ENCODE measurements at places on chromosomes 16 and 17. TPM values are rescaled to one million over a fixed set of nuclear protein-coding genes. Genes with fewer than 3 reads are reported as not detected.

- no peak overlapping the region for H3K27ac ChIP-seq
- no peaks in the 10 kb centered on the region for H3K27me3 ChIP-seq
- no peaks in the 10 kb centered on the region for H3K4me1 ChIP-seq
- DNase-seq, result peak; percentile 67
- no peaks in the 10 kb centered on the region for H3K36me3 ChIP-seq
- H3K4me3 ChIP-seq, result no peak overlapping the region
Observed at GRCh38 chr17:7634384-7634783, 4.4 kb downstream of the SHBG start.

GRCh38 chr17:1764284-1764683 lies 2.4 kb downstream of the SERPINF1 start:
- peak; percentile 44 for DNase-seq
- peak overlapping the region; percentile 76 for H3K27ac ChIP-seq
- no peak overlapping the region for H3K4me3 ChIP-seq
- H3K27me3 ChIP-seq, result no peaks in the 10 kb centered on the region
- H3K36me3 ChIP-seq, result no peaks in the 10 kb centered on the region

GRCh38 chr16:73317321-73317857 lies 269.5 kb upstream of the ZFHX3 start:
- no peak overlapping the region for H3K27ac ChIP-seq
- no peak overlapping the region for H3K4me3 ChIP-seq
- no peak for DNase-seq
- H3K4me1 ChIP-seq, result peaks cover 2% of the 10 kb centered on the region

DNA sequence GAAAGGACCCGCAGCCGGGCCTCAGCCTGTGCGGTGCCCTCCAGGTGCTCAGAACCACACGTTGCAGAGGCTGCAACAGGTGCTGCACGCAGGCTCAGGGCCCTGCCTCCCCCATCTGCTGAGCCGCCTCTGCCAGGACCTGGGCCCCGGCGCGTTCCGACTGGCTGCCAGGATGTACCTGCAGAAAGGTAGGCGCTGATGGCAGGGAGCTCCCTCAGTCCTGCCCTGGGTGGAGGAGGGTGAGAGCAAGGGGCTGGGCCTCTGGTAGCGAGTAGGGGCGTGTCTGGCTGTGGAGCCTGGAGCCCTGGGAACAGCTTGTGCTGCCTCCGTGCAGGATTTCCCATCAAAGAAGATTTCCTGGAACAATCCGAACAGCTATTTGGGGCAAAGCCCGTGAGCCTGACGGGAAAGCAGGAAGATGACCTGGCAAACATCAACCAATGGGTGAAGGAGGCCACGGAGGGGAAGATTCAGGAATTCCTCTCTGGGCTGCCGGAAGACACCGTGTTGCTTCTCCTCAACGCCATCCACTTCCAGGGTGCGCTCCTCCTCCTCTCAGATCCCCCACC lies 4.4 kb downstream of the SERPINF2 start:
- peak overlapping the region; percentile 52 for H3K27ac ChIP-seq
- no peak for DNase-seq
- peaks cover 24% of the 10 kb centered on the region for H3K4me1 ChIP-seq
- H3K36me3 ChIP-seq, result no peaks in the 10 kb centered on the region
- no peaks in the 10 kb centered on the region for H3K27me3 ChIP-seq

DNA sequence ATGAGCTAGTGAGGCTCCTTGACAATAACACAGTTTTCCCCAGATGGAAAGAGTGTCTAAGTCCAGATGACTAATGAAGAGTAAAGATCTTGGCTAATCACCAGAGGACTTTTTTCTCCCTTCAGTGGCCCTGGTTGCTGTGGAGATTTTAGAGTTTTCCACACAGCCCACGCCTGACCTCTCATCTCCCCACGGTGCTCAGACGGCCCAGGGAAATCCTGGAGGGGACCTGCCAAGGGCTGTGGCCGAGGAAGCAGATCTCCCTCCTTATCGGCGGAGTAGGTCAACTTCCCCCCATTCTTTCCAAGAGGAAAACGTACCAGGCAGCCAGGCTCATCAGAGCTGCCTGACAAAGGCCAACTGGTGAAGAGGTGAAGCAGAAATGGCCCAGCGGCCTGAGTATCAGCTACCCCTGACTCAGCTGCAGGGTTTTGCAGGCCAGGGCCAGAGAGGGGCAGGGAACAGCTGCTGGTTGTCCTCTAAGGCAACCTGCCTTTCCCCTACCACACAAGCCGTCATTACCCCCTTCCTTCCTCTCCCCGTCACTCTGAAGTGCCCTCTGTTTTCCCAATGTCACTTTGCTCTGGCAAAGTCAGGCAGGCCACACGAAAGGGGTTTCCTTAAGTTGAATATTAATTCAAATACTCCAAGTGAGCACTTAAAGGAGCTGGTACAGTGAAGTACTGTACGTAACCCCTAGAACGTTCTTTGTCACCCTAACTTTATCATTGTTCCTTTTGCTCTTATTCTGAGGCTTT lies 140.2 kb upstream of the ADAMTS18 start:
- peaks cover 3% of the 10 kb centered on the region for H3K4me1 ChIP-seq
- H3K4me3 ChIP-seq, result no peak overlapping the region
- H3K27me3 ChIP-seq, result no peaks in the 10 kb centered on the region
- no peaks in the 10 kb centered on the region for H3K36me3 ChIP-seq
- no peak overlapping the region for H3K27ac ChIP-seq

- H3K4me1 ChIP-seq, result peaks cover 51% of the 10 kb centered on the region
- H3K27ac ChIP-seq, result no peak overlapping the region
- no peak for DNase-seq
- H3K4me3 ChIP-seq, result no peak overlapping the region
Observed at GRCh38 chr17:75349589-75349988, 55.9 kb downstream of the GRB2 start.

DNA sequence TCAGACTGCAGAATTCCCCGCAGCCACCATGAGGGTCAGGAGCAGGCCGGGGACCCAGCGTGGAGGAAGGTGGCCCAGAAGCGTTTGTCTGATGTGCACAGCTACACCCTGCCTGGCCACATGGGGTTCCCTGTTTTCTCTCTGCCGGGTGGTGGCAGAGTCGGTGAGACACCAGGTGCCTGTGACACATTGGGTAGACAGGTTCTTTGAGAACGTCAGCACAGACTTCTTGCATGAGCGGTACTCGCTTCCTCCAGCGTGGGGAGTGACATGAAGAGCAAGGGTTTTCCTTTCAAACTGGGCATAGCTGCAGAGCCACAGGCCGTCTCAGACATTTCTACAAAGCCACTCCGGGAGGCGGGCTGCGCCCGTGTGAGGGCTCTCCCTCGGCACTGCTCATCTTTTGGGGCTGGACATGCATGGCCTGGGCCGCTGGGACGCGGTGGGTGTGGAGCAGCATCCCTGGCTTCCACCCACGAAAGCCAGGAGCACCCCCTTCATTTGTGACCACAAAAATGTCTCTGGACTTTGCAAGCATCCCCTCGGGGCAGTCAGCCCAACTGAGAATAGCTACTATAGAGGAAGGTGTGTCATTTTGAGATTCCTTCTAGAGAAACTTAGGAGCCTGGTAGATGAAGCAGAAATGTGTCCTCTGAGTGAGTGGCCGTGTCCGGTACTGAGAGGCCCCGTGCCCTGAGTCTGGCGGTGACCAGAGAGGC lies 26.0 kb downstream of the NME3 start:
- H3K36me3 ChIP-seq, result peaks cover 54% of the 10 kb centered on the region
- H3K4me3 ChIP-seq, result no peak overlapping the region
- DNase-seq, result no peak
- H3K4me1 ChIP-seq, result no peaks in the 10 kb centered on the region

DNA sequence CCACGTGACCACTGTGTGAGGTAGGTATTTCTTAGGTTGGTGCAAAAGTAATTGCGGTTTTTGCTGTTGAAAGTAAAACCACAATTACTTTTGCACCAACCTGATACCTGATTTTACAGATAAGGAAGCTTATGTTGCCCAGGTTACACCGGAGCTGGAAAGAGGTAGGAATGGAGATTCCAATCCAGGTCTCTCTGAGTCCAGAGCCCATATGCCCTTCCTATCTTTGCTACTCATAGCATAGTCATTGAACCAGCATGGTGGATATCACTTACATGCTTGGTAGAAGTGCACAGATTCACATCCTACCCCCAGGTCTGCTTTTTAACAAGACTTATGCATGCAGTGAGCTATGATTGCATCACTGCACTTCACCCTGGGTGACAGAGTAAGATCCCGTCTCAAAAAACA lies 61.8 kb downstream of the ARSG start:
- H3K36me3 ChIP-seq, result no peaks in the 10 kb centered on the region
- H3K4me1 ChIP-seq, result no peaks in the 10 kb centered on the region
- H3K27me3 ChIP-seq, result no peaks in the 10 kb centered on the region
- no peak overlapping the region for H3K4me3 ChIP-seq
- no peak overlapping the region for H3K27ac ChIP-seq

The ASIC2 gene
- total RNA-seq, result not detected

DNA sequence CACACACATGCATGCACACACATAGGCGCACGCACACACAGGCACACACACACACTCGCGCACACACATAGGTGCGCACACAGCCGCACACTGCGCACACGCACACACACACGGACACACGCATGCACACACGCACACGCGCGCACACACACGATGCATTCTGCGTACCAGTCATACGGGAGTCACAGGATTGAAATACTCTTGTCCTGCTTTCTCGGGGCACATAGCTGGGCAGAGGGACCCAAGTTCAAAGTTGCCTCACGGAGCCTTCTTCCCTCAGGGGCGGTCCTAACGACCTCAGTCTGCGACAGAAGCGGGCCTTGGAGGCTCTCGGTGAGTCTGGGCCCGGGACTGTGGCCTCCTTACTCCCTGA lies 56.0 kb downstream of the MRM1 start:
- no peaks in the 10 kb centered on the region for H3K36me3 ChIP-seq
- peaks cover 7% of the 10 kb centered on the region for H3K4me1 ChIP-seq
- no peak overlapping the region for H3K27ac ChIP-seq
- DNase-seq, result no peak
- no peak overlapping the region for H3K4me3 ChIP-seq
- H3K27me3 ChIP-seq, result no peaks in the 10 kb centered on the region

The ACSM5 gene
- 5.6 TPM for total RNA-seq

GRCh38 chr16:73171380-73171779 lies 123.5 kb upstream of the ZFHX3 start:
- H3K27ac ChIP-seq, result no peak overlapping the region
- peaks cover 22% of the 10 kb centered on the region for H3K4me1 ChIP-seq
- no peak overlapping the region for H3K4me3 ChIP-seq
- DNase-seq, result no peak
- no peaks in the 10 kb centered on the region for H3K27me3 ChIP-seq
- H3K36me3 ChIP-seq, result no peaks in the 10 kb centered on the region

The MPV17L gene
- total RNA-seq, result 6.9 TPM

The CYB561 gene
- 46.2 TPM for total RNA-seq

GRCh38 chr17:82161216-82161615 lies 51.4 kb downstream of the CCDC57 start:
- H3K36me3 ChIP-seq, result peaks cover 13% of the 10 kb centered on the region
- no peaks in the 10 kb centered on the region for H3K4me1 ChIP-seq
- DNase-seq, result no peak
- H3K4me3 ChIP-seq, result no peak overlapping the region

The PPP1R27 gene
- not detected for total RNA-seq

GRCh38 chr17:75031972-75032719 lies 14.6 kb downstream of the ATP5PD start:
- H3K4me1 ChIP-seq, result peaks cover 10% of the 10 kb centered on the region
- no peaks in the 10 kb centered on the region for H3K27me3 ChIP-seq
- no peak overlapping the region for H3K4me3 ChIP-seq
- H3K27ac ChIP-seq, result no peak overlapping the region
- H3K36me3 ChIP-seq, result no peaks in the 10 kb centered on the region

DNA sequence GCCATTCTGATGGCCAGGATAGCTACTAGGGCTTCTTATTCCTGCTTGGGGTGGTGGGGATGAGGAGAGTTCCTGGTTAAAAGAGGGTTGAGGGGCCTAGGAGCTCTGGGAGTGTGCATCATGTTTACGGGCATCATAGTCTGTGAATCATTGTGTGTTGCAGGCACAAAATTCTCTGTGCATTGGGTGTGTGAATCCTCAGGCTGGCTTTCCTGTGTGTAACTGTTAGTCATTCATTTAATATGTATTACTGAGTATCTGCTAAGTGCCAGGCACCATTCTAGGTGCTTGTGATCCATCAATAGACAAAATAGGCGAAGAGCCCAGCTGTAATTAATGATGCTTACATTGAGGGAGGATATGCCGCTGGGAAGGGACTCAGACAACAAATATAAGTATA lies 5.8 kb downstream of the PPY start:
- H3K36me3 ChIP-seq, result no peaks in the 10 kb centered on the region
- DNase-seq, result no peak
- H3K4me3 ChIP-seq, result no peak overlapping the region
- no peaks in the 10 kb centered on the region for H3K4me1 ChIP-seq
- H3K27ac ChIP-seq, result no peak overlapping the region
- no peaks in the 10 kb centered on the region for H3K27me3 ChIP-seq

The HOXB13 gene
- total RNA-seq, result 0.27 TPM

GRCh38 chr16:66824006-66824405 lies 6.8 kb downstream of the NAE1 start:
- DNase-seq, result no peak
- H3K4me3 ChIP-seq, result no peak overlapping the region

- H3K4me3 ChIP-seq, result no peak overlapping the region
- no peak overlapping the region for H3K27ac ChIP-seq
- no peaks in the 10 kb centered on the region for H3K27me3 ChIP-seq
- H3K4me1 ChIP-seq, result peaks cover 3% of the 10 kb centered on the region
- H3K36me3 ChIP-seq, result peaks cover 1% of the 10 kb centered on the region
Observed at GRCh38 chr16:57422026-57422944, 17.7 kb downstream of the CCL17 start.

The MPP2 gene
- 9.0 TPM for total RNA-seq

DNA sequence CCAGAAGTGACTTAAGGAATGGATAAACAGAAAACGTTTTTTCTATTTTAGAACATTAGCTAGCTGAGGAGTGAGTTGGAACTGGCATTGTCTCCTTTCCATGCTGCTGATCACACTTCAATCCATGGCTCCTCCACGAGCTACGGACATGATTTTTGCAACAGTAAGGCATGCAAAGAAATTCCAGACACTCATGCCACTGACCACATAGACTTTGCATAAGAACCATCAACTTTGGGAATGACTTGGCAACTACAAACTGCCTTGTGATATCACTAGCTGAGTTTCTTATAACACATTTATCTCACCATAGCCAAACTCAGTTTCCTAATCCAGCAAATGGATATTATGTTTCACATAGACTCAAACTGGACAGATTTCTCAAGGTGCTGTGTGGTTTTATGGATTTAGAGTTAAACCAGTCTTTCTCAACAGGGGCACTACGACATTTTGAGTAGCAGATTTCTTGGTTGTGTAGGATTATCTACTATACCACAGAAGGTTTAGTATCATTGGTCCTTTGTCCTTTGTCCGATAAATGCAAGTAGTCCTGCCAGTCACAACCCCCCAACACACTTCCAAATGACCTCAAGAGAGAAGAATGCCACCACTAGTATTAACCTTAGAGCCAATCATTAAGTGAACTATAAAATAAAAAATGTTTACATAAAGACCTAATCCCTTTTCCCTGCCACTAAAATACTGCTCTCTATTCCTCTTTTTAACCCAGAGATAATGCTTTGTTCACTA lies 48.3 kb upstream of the C17orf78 start:
- H3K27me3 ChIP-seq, result no peaks in the 10 kb centered on the region
- no peak overlapping the region for H3K4me3 ChIP-seq
- H3K36me3 ChIP-seq, result peaks cover 5% of the 10 kb centered on the region
- no peak for DNase-seq
- H3K4me1 ChIP-seq, result no peaks in the 10 kb centered on the region
- H3K27ac ChIP-seq, result no peak overlapping the region
